ENCODE measurements at places on chromosomes 16 and 17.
A peak's percentile ranks its signal among the peaks of the same experiment; 100 is the strongest.

- DNase-seq = no peak
These were observed 74.1 kb upstream of the IRX3 start for GRCh38 chr16:54360681-54361080.

DNA sequence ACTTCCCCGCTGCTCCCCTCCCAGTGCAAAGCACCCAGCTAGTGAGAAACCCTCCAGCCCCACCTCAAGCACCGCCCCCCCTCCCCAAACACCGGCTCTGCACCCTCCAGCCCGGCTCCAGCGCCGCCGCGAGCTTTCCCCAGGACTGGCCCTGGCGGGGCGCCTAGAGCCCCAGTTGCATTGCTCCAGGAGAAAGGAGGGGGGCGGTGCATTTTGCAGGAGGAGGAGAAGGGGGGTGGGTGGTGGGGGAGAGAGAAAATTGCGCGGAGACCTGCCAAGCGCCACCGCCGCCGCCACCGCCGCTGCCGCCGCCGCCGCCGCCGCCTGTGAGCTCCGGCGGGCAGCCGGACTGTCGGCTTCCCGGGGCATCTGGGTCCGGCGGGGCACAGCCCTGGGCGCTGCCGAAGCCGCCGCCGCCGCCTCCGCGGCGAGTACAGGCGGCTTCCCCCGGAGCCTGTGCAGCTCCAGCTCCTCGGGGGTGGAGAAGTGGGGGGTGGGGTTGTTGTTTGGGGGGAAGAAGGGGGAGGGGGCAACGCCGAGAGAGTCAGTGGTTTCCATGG is 333 bp upstream of the NOG start:
- peak; percentile 63 for DNase-seq

GRCh38 chr17:40086150-40087044 is 14.0 kb downstream of the NR1D1 start:
- no peak for DNase-seq

DNA sequence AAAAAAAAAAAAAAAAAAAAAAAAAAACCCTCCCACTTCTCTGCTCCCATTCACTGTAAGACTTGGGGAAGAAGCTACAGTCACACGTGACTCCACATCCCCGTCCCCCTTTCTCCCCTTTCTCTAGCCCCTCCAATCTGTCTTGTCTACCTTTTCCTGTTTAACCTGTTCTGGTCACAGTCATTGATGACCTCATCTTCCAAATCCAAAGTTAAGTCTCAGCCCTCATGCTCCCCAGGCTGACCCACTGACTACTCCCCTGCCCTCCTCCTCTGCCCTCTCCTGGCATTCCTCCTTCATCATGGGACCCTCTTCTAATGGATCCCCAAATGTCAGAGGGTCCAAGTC is 1.6 kb upstream of the CDH5 start:
- no peak for DNase-seq

DNA sequence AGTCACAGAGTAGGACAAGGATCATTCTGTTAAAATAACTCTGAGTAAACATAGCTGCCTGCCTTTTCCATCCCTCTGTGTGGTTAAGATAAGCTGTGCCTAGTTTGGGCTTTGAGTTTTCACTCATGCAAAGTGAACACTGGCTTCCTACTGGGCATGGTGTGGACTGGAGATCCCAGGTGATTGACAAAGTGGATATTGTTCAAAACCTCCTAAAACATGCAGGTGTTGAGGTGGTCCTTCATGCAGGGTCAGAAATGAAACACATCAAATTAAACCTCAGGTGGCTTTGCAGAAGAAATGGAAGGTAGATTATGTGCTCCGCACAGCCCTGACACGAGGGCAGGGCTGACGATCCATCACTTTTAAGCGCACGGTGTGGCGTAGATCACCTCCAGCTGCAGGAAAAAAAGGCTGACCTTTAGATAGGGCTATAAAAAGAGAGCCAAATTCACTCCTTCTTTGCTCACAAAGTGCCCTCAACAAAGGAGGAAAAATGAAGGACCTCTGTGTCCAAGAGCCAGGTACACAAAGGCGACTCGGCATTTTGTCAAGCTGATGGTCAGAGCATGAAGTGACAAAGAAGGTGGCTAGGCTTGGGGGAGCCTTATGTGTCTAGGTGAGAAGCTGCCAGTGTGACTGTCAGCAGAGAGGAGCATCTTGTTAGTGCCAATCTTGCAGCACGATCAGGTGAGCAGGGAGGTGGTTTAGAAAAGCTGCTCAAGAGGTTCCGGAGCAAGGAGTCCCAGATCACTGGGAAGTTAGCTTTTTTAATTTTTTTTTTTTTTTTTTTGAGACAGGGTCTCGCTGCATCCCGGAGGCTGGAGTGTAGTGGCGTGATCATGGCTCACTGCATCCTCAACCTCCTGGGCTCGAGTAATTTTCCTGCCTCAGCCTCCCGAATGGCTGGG is 19.9 kb upstream of the ITPRIPL2 start:
- no peak for DNase-seq

DNA sequence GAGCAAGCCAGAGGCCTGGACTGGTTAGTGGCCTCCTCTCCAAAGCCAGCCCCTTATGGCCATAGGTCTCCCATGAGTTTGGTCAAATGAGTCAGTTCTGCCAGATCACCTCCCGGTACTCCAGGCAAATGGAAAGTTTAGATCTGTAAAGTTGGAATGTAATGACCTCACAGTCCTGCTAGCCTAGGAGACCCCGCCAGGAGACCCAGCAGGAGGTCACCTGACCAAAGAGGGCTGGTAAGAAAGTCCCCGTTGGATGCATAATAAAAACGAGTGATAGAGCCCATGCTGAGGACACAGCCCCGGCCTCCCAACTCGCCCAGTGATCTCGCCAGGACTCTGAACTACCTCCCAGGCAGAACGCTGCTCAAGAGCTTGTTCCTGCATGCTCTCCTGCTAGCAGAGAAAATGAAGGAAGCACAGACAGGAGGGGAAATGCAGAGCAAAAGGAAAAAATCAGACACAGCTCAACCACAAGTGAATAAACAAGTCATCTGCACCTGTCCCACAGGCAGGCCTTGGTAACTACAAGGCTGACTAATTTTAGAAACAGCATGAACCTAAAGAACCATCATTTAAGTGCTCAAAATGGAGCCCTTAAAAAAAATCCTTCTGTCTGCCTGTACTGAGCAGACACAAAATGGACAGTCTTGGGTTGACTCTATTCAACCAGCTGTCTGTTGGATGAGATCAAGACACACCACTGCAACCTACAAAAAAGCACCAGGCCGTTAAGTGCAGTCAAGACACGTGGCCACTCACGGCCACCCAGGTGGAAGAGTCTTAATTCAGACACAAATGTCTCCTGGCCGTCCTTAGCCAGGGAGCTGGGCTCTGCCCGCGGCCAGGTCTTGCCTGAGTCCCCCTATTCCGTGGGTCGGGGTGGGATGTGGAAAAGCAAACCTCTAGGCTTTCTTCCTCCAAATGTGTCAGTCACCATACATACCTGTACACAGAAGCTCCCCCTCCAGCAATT is 9.2 kb downstream of the CDIP1 start:
- no peak for DNase-seq

DNA sequence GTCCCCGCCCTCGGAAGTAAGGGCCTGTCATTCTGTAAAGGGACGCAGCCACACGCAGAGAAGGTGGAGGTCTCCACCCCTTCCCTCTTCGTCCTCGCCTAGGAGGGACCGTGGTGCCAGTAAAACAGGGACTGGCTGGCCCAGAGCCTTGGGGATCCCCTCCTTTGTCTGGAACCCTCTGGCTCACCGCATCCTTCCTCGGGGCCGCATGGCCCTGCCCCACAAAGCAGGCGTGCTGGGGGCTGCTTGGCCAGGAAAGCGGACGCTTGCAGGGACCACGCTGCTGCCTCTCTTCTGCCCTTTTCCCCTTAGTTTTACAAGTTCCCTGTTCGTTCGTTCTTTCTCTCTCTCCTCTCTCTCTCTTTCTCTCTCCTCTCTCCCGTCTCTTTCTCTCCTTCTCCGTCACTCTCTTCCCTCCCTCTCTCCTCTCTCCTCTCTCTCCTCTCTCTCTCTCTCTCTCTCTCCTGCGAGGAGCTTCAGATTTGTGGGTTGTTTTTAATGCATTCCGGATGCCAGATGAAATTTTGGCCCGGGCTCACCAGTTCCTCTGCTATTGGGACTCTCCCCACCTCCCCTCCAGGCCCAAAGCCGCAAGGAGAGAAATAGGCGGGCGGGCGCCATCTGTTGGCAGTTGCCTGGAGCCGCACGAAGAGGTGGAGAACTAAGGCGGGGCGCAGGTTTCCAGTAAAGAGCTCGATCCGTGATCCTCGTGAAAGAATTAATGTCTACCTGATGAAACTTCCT is 35.1 kb upstream of the CDRT4 start:
- DNase-seq = peak; percentile 73

DNA sequence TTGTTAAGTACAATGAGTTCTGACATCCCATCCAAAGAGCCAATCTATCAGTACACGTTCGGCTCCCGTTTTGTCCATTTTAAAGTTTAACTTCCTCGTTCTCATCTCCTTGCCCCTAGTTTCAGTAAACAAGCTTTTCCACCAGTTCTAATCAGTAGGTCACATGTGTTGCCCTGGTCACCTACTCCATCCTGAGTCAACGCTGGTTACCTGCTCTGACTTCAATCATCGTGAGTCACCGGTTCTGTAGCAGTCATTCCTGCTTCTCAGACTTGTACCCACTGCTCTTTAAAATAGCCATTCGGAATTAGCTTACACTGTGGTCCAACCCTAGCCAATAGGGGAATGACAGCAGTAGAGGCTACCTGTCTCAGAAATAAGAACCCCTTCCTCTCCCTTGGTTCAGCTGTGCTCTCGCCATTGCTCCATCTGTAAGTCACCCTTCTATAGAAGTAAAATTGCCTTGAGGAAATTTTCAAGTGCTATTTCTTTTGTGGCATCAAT is 191.0 kb downstream of the CPPED1 start:
- DNase-seq = no peak

DNA sequence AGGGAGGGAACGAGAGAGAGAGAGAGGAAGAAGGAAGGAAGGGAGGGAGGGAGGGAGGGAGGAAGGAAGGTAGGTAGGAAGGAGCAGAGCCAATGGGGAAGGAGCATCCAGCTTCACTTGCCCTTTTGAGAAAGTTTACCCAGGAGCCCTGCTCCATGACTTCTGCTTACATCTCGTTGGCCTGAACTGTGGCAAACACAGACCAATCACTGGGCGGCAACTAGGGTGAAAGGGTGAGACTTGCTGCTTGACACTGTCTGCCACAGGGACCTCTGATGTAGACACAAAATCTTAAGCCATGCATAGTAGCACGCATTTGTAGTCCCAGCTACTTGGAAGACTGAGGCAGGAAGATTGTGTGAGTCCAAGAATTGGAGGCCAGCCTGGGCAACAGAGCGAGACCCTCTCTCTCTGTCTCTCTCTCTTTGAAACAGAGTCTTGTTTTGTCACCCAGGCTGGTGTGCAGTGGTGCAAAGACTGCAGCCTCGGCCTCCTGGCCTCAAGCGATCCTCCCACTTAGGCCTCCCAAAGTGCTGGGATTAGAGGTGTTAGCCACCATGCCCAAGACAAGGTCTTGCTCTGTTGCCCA is 19.5 kb upstream of the TUBG2 start:
- no peak for DNase-seq

DNA sequence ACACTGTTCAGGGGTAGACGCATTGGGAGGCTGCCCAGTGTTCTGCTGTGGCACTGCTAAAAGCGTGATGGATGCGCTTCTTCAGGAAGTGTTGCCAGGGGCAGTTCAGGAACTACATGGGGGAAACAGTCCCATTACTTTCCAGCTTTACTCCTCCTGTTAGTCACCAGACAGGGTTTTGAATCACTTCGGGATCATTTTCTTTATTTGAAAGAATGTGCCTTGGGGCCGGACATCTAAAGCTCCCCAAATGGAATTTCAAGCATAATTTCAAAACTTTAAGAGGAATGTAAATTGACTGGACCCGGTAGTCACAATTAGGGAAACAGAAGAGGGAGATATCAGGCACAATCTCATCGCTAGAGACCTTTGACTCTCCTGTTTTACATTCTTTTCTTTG is 1.3 kb upstream of the KRTAP2-1 start:
- DNase-seq = no peak

DNA sequence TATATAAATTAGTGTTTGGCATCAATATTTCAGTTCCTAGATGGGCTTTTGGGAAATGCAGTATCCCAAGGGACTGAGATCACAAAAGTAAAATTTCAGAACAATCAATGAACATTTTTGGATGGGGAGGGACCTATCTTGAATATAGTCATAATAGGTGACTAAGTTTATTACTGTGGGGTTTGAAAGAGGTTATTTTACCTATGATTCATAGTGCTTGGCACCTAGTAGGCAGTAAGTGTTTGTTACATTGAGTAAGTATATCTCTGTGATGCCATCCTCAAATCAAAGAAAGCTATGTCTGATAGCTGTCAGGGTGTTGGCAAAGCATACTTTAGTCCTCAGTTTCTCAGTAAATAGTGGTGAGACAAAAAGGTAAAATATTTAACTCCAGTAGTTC is 36.9 kb downstream of the ZNF207 start:
- DNase-seq = no peak
